ENCODE measurements at places on chromosomes 5 and 9.

- DNase-seq = no peak
These were observed 144.2 kb upstream of the SMARCA2 start for GRCh38 chr9:1870915-1871314.

- DNase-seq = peak; percentile 75
These were observed 44.2 kb downstream of the SH3PXD2B start for GRCh38 chr5:172410160-172410559.

DNA sequence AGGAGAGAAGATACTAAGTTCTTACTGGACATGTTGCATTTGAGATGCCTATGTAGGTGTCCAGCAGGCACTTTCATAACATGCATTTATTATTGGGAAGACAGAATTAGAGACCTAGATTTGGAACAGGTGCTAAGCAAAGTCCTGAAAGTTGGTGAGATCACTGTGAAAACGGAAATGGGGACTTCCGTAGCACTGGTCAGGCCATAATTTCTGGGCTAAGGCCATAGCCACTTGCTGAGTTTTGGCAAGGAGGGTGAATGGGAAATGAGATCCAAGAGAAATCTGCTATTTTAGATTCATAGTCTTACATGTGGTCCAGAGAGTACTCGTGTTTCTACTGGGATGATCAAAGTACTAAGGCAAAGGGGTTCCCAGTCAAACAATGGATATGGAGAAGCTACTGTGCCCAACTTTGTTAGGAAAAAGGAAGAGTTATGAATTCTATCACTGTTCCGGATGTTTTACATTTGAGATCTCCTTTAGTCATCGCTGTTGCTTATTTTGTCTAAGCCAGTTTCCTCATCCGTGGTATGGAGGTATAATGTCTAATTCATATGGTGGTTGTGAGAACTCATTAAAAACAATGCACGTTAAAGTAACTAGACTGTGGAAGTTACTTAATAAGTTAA is 33.4 kb downstream of the TEK start:
- DNase-seq = no peak

DNA sequence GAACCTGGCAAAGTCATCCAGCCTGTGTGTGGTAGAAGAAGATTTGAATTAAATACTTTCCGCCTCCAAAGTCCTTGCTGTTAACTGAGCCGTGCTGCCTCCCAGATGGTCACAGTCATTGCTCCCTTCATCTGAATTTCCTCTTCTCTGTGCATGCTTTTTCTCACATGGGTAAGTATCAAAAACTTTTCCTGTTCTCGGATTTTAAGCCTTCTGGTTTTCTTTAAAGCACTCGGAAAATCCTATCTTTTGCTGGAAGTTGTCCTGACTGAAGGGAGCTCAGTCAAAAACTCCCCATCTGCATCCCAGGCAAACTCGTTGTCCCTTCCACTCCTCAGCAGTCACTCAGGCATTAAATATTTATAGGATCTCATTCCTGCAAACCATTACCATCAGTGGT is 290.0 kb upstream of the PIK3R1 start:
- no peak for DNase-seq

- no peak for DNase-seq
These were observed 758.7 kb upstream of the ZNF608 start for GRCh38 chr5:125505115-125505514.

Measured in SW480 (cell line).